Activated CD4-positive, alpha-beta T cell treated with anti-CD3 and anti-CD28 coated beads, Interleukin-2, amount 10 ng/mL, durations not matched to agents 7 days and 5 days (primary cell): ENCODE measurements at places on chromosomes 3 and 15. TPM values are rescaled to one million over a fixed set of nuclear protein-coding genes. Genes with fewer than 3 reads are reported as not detected.

Gene CHRNA5
- total RNA-seq: 4.0 TPM

DNA sequence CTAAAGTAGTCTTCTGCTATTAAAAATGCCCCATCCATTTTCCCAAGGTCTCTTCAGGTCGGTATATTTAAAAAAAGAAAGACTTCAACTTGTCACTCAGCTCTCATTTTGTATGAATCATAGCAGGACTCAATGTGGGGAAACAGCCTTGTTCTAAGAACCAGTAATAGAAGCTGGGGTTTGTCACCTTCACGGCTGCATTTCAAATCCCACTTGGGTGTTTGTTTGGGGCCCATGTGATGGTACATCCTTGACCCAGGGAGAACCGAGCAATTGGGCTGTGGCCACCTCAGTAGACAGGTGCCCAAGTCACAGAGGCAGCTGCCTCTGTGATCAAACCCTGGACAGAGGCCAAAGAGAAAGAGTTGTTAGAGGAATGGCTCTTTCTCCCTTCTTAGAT is 70.3 kb upstream of the ARL8B start:
- DNase-seq: no peak
- H3K27me3 ChIP-seq: no peaks in the 10 kb centered on the region
- H3K36me3 ChIP-seq: peaks cover 11% of the 10 kb centered on the region
- H3K27ac ChIP-seq: no peak overlapping the region
- peaks cover 34% of the 10 kb centered on the region for H3K4me1 ChIP-seq

GRCh38 chr3:112627419-112627818 is 13.5 kb downstream of the CCDC80 start:
- H3K4me1 ChIP-seq: no peaks in the 10 kb centered on the region
- H3K36me3 ChIP-seq: no peaks in the 10 kb centered on the region
- H3K4me3 ChIP-seq: no peak overlapping the region
- peaks cover 10% of the 10 kb centered on the region for H3K27me3 ChIP-seq

Gene GPR156
- total RNA-seq: not detected

DNA sequence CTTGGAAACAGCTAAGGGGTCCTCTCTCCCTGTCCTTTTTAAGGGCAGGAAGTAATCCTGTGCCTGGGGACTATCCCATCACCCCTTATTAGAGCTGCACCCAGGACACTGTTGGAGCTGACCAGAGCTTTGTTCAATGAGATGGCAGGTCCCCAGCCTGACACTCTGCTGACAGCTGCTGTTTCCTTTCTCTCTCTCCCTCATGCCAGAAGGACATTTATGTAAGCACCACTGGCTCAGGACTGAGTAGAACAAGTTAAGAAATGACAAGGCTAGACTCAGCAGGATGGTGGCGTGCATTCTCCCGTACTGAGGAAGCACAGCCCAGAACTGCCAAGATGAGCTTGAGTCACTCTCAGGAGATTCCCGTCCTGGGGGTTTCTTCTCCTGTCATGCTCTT is 17.3 kb downstream of the GJD2 start:
- DNase-seq: no peak
- peaks cover 7% of the 10 kb centered on the region for H3K27me3 ChIP-seq
- H3K27ac ChIP-seq: no peak overlapping the region
- no peaks in the 10 kb centered on the region for H3K4me1 ChIP-seq

DNA sequence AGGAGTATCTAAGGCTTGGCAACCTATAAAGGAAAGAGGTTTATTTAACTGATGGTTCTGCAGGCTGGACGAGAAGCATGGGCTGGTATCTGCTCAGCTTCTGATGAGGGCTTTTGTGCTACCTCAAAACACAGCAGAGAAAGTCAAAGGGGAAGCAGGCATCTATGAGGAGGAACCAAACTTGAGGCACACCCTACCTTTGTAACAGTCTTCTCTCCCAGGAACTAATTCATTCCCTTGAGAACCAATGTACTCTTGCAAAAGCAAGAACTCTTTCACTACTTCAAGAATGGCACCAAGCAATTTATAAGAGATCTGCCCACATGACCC is 109.0 kb downstream of the CGGBP1 start:
- H3K27ac ChIP-seq: no peak overlapping the region
- H3K27me3 ChIP-seq: peaks cover 5% of the 10 kb centered on the region
- no peaks in the 10 kb centered on the region for H3K36me3 ChIP-seq

DNA sequence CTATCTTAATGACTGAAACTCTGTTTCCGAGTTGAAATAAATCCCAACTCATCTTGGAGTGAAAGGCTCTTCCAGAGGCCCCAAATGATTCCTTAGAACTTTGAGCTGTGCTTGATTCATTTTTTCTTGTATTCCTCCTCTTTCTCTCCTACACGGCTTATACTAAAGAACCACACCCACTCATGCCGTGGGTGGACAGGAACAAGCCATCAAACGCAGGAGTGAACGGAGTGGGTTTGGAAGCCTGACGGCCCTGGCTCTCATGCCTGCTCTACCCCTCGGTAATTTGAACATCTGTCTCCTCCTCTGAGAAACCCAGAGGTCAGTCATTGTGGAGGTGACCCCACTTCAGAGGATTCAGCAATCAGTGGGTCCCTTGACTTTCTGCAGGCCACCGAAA is 236.5 kb downstream of the AGBL1 start:
- peaks cover 6% of the 10 kb centered on the region for H3K27me3 ChIP-seq
- no peak for DNase-seq
- no peaks in the 10 kb centered on the region for H3K36me3 ChIP-seq
- no peaks in the 10 kb centered on the region for H3K4me1 ChIP-seq
- H3K27ac ChIP-seq: no peak overlapping the region

- H3K4me1 ChIP-seq: no peaks in the 10 kb centered on the region
- H3K4me3 ChIP-seq: no peak overlapping the region
- no peak for DNase-seq
Observed at GRCh38 chr15:88385078-88385700, 82.0 kb downstream of the MRPL46 start.

DNA sequence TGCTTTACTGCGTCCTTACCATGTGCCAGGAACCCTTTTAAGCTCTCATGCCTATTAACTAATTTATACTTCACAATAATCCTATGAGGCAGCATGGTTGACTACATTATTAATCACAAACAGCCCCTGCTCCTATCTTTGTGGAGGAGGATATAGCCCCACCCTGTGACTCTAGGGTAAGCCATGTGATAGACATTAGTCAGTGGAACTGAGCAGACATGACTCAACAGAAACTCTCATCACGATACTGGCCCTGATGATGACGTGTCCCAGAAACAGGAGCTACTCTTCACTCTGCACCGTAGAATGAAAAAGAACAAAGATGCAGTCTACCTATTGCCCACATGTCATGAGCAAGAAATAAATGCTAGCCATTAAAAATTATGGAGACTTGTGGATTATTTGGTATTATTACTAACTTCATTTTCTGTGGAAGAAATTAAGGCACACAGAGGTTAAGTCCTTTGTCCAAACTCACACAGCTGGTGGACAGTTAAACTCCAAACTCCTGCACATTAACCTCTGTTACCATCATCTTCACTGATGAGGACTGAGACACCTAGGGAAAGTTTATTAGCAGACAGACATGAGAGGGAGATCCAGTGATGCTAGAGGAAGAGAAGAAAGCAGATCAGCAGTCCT is 51.2 kb downstream of the CFAP20DC start:
- no peak overlapping the region for H3K27ac ChIP-seq
- H3K27me3 ChIP-seq: peaks cover under 1% of the 10 kb centered on the region
- no peaks in the 10 kb centered on the region for H3K36me3 ChIP-seq
- no peak for DNase-seq
- no peak overlapping the region for H3K4me3 ChIP-seq

Gene FSD2
- not detected for total RNA-seq

DNA sequence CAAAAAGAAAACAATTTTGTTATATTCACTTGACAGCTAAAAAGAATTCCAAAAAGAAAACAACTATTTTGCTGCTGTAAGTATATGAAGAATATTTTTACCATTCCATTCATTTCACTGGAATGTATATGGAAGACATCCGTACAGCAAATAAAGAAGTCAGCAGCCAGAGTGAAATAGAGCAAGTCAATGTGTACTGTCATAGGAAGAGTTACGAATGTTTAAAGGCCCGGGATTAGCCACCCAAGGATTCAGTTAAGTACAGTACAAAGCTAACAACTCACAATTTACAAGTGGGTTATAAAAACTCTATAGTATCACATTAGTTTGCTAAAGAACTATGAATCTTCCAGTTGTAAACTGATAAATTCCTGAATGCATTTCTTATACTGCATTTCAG is 14.4 kb upstream of the XXYLT1 start:
- H3K27ac ChIP-seq: no peak overlapping the region
- no peak for DNase-seq
- no peaks in the 10 kb centered on the region for H3K27me3 ChIP-seq
- peaks cover 9% of the 10 kb centered on the region for H3K4me1 ChIP-seq
- peaks cover 46% of the 10 kb centered on the region for H3K36me3 ChIP-seq

Gene TUBGCP5
- total RNA-seq: 22.2 TPM

DNA sequence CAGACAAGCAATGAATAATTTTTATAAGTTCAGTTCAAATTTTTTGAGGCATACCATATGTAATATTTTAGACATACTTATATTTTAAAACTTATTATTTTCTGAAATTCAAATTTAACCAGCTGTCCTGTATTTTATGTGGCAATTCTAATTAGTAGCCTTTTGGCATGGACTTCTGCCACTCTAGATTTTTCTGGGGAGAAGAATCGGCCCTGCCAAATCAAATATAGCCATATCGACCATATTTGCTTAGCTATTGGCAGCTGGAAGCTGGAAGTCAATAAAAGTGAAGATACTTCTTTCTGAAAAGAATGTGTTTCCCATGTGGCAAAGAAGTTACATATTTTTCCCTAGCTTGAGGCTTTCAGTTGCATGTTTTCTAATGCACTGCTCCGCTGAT is 9.4 kb upstream of the RBMS3 start:
- DNase-seq: no peak
- no peaks in the 10 kb centered on the region for H3K27me3 ChIP-seq
- H3K4me3 ChIP-seq: no peak overlapping the region
- H3K4me1 ChIP-seq: no peaks in the 10 kb centered on the region

DNA sequence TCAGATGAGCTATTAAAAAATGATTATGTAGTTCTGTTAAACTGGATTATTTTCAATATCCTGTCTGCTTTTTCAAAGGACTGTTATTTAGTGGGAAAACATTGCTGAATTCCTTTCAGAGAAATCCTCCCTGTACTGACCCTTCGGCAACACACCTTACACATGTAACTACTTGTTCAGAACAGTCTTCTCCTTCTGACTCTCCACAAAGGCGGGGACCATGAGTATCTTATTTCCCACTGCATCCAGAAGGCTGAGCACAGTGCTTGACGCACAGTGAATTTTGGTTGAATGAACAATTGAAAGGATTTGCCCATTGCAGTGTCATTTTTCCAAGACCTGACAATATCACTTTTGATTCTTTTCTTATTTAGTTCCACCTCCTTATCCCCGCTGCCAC is 23.1 kb upstream of the CFAP161 start:
- H3K27ac ChIP-seq: no peak overlapping the region
- DNase-seq: no peak
- no peak overlapping the region for H3K4me3 ChIP-seq
- no peaks in the 10 kb centered on the region for H3K36me3 ChIP-seq
- peaks cover 40% of the 10 kb centered on the region for H3K27me3 ChIP-seq

Gene PIGZ
- 2.6 TPM for total RNA-seq

- H3K36me3 ChIP-seq: peaks cover 3% of the 10 kb centered on the region
- no peak overlapping the region for H3K27ac ChIP-seq
- H3K27me3 ChIP-seq: no peaks in the 10 kb centered on the region
- no peak for DNase-seq
- H3K4me3 ChIP-seq: no peak overlapping the region
- H3K4me1 ChIP-seq: peaks cover 60% of the 10 kb centered on the region
Observed at GRCh38 chr3:157069846-157070677, 89.9 kb downstream of the CCNL1 start.

- DNase-seq: no peak
- no peaks in the 10 kb centered on the region for H3K36me3 ChIP-seq
- no peak overlapping the region for H3K27ac ChIP-seq
- no peaks in the 10 kb centered on the region for H3K4me1 ChIP-seq
- H3K27me3 ChIP-seq: peaks cover 9% of the 10 kb centered on the region
Observed at GRCh38 chr15:88267720-88268119, 11.2 kb upstream of the NTRK3 start.
